ENCODE measurements at places on chromosomes 2 and 18.

DNA sequence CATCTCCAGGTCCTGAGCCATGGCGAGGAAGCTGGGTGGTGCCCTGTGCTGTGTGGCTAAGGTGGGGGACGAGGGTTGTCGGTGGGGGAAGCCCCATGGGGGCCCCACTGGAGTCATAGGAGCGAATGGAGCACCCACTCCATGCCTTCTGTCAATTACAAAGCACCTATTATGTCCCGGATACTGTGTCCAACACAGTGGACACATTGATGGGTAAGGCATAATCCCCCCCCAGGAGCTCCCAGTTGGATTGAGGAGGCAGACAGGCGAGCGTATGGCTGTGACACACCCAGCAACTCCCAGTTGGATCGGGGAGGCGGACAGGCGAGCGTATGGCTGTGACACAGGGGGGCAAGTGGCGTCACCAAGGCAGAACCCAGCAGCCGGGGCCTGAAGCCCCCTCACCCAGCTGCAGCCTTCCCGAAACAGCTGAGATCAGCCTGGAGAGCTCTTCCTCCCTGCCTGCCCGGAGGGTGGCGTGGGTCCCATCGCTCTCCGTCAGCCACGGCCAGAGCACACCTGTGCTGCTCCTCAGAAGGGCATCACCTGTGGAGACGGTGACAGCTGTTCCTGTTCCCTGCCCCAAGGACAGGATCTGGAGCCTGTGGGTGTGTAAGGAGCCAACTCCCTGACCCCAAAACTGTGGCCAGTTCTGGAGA, 69.6 kb downstream of the HPCAL1 start:
- no peak for DNase-seq

GRCh38 chr2:59910166-59910565, 643.3 kb downstream of the BCL11A start:
- no peak for DNase-seq

GRCh38 chr18:39667905-39668304, 2102.3 kb upstream of the CELF4 start:
- no peak for DNase-seq

DNA sequence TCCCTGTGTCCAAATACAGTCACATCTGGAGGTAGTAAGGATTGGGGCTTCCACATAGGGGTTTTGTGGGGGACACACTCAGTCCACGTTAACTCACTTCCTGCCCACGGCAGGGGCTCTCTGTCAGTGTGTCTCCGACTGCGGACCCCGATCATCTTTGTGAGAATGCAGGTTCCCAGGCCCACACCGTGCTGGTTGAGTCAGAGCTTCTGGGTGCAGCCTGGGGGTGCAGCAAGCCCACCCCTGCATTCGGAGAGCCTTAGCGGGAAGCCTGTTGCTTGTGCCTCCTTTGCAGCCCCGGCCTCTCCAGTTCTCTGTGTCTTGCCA, 28.0 kb downstream of the HPCAL1 start:
- DNase-seq = no peak

DNA sequence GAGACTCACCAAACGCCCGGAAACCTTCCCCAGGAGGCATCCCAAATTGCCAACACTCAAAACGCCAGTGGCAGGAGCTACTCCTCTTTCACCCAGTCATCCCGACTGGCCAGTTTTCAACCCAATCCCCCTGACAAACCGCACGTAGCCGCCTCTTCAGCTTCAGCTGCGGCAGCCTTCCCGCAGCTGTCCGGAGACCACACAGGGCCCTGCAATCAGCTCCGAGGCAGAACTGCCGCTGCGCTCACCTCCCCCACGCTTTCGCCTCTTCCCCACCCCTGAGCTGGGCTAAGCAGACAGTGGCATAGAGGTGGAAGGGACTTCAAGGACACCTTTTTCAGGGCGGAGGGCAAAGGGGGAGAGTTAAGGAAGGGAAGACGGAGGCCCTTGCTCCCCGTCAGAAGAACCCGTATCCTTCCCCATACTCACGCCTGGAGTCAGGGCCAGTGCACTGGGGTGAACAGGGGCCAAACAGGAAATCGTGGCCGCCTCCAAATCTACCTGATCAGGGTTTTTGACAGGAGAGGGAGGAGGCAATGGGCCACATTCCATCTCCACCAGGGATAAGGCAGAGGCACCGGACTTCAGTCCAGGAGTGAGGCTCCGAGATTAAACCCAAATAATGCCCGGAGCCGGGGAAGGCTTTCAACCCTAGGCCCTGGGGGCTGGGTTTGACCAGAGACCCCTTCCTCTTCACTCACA, 16.9 kb downstream of the CYP26B1 start:
- no peak for DNase-seq

Data from NCI-H1092 (cell line).